ENCODE measurements at places on chromosomes 7 and 10.

- no peak for DNase-seq
Observed at GRCh38 chr7:132861940-132862554, 219.8 kb downstream of the CHCHD3 start.

- no peak for DNase-seq
Observed at GRCh38 chr10:86815640-86816039, 59.2 kb downstream of the BMPR1A start.

GRCh38 chr10:34773636-34774630, 41.2 kb downstream of the PARD3 start:
- no peak for DNase-seq

DNA sequence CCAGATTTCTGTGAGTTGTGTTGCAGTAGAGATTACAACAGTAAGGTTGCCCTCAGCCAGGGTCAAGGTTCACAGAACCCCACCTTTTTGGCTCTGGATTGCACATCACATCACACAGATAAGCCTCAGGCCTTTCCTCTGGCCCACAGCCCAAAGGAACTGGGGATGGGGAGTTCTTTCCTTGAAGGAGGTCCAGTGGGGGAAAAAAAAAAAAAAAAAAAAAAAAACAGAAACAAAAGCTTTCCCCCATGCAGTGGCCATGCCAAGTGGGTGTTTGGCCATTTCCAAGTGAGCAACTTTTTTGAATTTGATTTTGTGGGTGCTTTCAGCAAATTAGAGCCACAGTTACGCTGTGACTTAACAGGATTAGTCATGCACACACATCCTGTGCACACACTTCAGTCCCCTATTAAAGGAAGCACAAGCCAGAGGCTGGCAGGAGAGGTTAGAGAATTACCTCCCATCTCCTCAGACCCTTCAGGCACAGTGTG, 79.3 kb upstream of the NANOS1 start:
- DNase-seq, result no peak

DNA sequence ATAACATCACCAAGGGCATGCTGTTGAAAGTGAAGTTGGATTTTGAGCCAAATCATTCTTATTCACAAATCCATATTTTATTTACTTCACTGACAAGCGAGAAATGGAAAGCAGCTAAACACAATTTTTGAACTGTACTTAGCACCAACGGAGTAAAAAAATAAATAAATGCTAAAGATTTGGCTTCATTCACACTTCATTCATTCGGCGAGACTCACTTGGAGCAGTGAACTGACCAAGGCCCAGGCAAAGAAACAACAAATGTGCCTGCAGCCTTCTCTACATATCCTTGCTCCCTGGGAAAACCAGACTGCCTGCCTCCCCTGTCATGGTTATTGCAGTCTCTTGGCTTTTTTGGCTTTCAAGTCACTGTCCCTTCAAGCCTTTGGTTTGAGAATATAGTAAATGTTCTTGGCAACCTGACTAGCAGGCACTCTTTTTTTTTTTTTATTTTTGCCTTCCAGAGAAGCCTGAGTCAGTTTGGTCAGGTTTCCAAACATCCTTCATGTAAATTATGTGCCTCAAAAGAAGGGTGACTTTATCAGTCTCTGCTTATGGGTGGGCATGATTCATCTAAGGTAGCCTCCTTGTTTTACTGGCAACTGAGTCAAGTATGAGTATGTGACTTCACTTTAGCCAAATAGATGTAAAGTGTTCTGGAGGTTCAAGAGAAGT, 177.6 kb upstream of the MEOX2 start:
- no peak for DNase-seq

Data from D721Med (cell line).